ENCODE measurements at places on chromosomes 7 and 10.

DNA sequence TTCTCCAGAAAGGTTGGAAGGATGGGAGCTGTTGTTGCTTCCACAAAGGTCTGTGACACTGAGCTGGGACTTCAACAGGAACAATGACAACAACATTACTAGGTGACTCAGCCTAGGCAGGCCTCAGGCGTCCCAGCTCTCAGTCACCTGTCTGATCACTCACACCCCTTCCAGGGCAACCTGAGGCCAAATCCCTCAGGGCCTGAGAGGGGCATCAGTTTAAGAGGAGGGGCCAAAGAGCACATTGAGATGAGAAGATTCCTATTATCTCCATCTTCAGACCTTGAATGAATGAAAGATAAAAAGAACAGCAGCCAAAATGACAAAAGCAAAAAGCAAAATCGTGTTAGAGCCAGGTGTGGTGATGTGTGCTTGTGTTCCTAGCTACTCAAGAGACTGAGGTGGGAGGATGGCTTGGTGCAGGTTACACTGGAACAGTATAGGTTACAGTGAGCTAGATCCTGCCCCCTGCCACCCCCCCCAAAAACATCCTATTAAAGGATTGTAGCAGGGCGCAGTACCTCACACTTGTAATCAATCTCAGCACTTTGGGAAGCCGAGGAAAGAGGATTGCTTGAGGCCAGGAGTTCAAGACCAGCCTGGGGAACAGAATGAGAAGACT lies at the start of gene ATG9B:
ATG9B (minus strand) TSS at position 60 of the 622 bp plus-strand sequence. CDS start 71 bp downstream, outside the sequence.
- DNase-seq, result no peak

- no peak for DNase-seq
Measured at GRCh38 chr7:71237945-71238344, 106.0 kb downstream of the GALNT17 start.

GRCh38 chr10:79132681-79133381 lies 64.1 kb downstream of the ZMIZ1 start:
- DNase-seq, result no peak

DNA sequence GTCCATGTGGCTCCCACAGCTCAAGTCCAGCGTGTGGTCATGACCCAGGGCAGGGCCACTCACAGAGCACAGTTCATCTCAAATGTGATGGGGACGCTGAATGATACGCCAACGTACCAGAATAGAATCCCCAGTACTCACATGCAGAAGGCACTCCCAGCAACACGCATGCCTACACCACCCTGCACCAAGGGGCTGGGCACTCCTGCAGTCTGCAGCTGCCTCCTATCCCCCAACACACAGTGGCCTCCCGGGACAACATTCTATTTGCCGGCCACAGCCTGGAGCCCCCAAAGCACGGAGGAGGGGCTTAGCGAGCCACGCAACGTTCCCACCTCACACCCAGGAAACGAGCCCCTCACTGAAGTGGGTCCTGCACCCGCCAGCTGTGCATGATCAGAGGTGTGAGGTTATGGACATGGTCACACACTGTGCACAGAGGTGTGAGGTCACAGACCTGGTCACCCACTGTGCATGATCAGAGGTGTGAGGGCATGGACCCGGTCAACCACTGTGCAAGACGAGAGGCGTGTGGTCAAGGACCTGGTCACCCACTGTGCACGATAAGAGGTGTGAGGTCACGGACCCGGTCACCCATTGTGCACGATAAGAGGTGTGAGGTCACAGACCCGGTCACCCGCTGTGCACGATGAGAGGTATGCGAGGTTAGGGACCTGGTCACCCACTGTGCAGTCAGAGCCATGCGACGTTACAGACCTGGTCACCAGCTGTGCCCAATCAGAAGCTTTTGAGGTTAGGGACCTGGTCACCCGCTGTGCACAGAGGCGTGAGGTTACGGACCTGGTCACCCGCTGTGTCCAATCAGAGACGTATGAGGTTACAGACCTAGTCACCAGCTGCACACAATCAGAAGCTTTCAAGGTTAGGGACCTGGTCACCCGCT lies 182.8 kb downstream of the DIP2C start:
- DNase-seq, result no peak

GRCh38 chr10:49323171-49323895 lies 24.4 kb downstream of the C10orf71 start:
- no peak for DNase-seq

DNA sequence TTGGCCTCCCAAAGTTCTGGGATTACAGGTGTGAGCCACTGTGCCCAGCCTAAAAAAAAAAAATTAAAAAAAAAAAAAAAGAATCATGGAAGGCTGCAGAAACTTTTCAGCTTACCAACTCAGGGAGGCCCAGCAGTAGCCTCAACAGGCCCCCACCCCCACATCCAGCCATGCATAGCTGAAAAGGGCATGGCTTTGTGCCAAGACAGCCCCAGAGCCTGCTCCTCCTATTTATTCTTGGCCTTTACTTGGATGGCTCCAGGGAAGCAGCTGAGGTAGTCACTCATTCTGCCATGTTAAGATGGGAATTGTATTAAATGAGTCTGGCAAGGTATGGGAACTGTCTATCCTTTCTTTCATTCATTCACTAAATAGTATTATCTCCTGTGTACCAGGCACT lies 13.7 kb upstream of the CNNM2 start:
- DNase-seq, result no peak
